NCI-H82 (cell line): ENCODE measurements at places on chromosomes 7 and 10.

DNA sequence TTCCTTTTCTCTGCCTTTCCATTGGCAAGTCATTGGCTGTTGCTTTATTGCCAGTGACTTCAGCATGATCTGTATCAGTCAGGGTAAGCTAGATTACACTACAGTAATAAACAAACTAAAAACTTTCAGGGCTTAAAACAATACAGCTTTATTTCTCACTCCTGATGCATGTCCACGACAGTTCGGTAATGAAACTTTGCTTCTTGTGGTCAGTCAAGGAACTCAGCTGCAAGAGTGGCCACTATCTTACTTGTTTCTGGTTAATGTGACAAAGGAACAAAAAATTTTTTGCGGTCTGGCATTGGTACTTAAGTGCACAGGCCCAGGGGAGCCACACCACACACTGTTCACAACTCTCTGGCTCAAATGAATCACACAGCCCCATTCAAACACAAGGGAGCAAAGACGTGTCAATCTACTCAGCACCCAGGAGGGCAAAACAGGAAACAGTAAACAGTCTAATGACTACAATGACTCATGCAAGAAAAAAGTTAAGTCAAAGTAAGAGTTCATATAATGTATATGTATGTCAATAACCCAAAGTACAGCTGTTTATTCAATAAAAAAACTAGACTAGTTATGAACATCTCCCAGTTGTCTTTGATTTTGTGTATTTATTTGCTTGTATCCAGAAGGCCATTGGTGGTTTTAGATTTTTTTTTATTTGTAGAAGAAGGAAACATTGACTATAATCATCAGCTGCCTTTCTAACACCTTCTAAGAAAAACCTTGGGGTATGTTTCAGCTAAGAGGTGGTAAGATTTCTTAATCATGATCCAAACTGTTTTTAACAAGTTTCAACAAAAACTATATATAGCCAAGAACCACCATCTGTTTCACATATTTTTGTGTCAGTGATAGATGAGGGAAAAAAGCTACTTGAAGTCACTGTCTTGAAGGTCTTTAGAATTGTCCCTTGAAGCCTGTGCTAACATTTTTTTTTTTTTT is 134.4 kb upstream of the FAM3C start:
- DNase-seq: no peak

DNA sequence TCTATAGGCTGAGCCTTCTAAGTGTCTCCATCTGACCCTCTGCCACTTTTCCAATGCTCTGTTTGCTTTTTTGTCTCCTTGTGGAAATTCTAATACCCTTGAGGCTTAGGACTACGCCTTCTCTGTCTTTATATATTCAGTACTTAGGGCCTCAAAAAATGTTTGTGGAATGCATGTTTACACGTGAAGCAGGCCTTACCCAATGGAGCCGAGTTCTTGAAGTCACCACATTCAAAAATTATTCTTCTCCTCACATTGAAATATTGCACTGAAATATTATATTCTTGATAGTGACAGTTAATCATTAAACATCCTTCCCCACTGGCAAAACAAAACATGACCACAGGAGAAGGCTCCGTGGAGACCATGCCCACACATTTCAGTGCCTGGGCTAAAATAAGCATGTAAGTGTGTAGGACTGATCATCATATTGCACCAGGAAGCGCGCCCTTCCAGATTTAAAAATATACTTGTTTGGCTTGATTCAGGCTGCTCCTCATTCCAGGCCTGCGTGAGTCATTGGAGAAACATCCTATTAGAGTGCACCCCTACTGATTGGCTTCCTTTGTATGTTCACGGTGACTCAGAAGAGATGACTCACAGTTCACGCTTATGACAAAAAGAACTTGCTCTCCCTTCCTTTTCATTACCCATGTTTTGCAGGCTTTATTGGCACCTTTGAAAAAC is 307.4 kb upstream of the AOAH start:
- no peak for DNase-seq

- DNase-seq: no peak
These were observed 32.1 kb downstream of the VWC2 start for GRCh38 chr7:49805371-49806007.

- no peak for DNase-seq
These were observed 91.4 kb upstream of the KLF6 start for GRCh38 chr10:3876350-3876962.

- DNase-seq: peak; percentile 61
These were observed 655.6 kb downstream of the LRMDA start for GRCh38 chr10:76086761-76087639.

DNA sequence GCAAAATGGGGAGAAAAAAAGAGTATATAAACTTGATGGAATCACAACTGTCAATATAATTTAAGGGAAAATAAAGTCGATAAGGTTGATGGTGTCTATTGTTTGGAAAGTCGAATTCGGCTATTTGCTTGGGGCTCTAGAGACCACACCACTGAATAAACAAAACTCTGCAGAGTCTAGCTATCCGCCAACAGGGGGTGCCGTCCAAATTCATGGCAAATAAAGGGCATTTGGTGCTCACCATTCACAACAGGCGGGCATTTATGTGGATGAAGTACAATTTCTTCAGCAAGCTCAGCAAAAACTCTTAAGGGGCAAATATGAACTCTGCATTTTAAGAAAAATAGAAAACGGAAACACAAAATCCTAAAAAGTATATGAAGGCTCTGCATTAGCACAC is 23.3 kb downstream of the CD36 start:
- peak; percentile 32 for DNase-seq

DNA sequence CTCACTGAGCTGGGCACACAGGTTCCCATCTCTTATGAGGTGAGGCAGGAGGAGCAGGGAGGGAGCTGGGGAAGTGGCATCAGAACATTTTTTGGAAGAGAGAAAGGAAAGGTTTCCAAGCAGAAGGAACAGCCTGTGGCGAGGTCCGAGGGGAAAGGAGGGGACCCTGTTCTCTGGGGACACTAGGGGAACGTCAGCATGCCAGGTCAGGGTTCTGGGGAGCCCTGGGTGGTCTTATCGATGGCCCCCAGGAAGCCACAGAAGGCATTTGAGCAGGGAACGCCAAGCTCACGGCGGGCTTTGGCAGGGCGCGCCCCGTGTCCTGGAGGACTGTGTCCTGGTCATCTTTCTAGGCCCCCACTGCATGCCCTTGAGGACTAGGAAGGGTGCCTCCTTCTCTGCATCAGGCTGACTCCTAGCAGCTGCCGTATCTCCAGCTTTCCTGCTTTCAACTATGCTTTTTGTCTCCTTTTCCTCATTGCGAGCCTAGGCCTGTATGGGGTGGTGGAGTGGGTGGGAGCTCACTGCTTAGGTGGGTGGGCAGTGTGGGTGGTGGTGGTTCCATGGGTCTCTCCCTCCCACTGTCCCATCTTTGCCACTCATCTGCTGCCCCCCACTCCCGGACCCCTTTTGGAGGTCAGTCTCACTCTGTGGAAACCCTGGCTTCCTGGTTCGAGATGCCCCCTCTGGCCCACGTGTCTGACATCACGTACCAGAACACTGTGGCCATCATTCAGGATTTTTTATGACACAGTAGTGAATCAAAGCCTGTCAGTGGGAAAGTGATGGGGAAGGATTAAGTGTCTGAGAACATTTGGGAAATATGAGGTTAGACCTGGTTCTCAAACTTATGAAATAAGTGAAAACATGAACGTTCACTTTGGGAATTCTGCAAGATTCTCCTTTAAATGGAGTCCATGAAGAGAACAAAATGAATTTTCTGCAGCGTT is 89.1 kb downstream of the CUX1 start:
- DNase-seq: no peak

- no peak for DNase-seq
These were observed 25.5 kb upstream of the NKX2-3 start for GRCh38 chr10:99507265-99507664.

DNA sequence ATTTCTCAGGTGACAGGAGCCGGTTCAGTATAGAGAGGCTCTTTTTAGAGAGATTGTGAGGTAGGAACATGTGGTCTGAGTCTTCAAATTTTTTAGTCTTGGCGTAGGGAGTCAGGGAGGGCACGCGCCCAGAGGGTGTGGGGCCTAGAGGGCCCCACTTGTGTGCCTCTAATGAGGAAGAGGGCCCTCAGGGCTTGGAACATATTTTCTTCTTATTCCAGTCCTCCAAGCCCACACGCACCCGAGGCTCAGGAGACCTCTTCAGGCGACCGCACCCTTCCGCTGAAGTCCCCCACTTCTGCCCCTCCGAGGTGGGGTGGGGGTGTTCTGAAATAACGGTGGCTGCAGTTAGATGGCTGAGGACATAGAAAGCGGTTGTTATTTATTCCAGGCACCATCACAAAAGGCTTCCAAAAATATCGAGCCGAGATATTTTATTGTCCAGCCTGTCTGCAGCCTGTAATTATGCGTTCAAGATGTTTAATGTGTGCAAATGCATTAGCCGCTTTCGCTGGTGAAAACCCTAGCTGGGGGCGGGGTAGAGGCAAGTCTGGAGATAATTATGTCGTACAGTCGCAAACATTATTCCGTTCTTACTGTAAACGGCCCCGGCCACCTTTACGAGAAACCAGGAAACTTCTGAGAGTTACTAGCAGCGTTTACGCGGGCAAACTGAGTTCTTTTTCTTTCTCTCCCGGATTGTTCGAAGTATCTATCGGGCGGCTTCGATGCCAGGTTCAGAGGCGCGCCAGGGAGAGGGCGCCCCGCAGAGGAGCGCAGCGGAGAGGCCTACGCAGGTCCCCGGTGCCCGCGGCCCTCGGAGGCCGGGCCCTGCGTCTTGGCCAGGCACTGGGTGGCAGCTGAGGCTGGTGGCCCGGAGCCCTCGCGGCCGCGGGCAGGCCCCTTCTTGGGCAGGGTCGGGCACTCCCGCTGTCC is 12.9 kb upstream of the HOXA13 start:
- DNase-seq: no peak

GRCh38 chr7:121831351-121831750 is 41.6 kb upstream of the PTPRZ1 start:
- DNase-seq: no peak

- DNase-seq: no peak
These were observed 726.4 kb downstream of the KCNMA1 start for GRCh38 chr10:76911184-76911583.

DNA sequence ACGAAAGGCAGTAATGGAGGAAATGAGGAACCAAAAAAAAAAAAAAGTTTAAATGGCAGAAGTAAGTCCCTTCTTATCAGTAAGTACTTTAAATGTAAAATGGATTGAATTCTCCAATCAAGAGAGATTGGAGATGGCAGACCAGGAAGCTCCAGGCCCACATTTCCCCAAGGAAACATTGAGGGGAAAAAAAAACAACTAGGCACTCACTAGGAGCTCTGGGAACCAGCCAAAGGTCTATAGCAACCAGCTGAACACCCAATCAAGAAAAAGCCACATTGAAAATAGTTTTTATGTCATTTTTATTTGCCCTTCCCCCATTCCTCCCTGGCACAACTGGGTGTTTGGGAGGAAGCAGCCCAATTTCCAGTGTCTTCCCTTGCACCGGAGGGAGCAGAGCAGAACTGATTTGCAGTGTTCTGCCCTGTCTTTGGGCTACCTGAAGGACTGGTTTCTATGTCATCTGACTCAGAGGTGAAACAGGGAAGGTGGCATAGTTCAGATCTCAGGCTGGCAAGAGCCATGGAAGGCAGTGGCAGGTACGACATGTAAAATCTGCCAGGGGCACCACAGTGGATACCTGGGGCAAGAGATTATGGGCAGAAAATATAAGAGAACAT is 121.9 kb downstream of the SMURF1 start:
- DNase-seq: no peak

- no peak for DNase-seq
These were observed 14.5 kb upstream of the CROT start for GRCh38 chr7:87330942-87331341.

GRCh38 chr7:129607471-129608120 is 3.9 kb upstream of the NRF1 start:
- peak; percentile 65 for DNase-seq

DNA sequence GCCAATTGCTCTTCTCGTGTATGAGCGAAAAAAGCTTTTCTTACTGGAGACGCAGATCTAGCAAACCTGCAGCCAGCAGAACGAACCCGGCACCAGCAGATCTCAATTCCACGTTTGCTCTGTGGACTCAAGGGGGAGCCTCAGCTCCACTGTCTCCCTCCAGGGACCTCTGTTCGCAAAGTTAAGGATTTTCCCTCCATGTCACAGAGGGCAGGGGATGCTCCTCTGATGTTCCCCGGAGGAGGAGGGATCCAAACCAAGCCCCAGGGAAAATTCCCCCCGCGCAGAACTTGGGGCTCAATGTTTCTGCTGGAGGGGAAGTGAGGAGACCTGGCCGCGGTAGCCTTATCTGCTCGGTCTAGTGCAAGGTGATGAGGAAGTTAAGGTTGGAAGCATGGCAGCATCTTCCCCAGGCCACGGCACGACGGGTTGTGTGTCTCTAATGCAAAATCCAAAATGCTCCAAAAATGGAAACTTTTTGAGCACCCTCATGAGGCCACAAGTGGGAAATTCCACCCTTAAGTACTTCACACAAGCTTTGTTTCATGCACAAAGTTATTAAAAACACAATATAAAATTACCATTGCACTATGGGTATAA is 9.0 kb downstream of the IQCE start:
- DNase-seq: peak; percentile 57

DNA sequence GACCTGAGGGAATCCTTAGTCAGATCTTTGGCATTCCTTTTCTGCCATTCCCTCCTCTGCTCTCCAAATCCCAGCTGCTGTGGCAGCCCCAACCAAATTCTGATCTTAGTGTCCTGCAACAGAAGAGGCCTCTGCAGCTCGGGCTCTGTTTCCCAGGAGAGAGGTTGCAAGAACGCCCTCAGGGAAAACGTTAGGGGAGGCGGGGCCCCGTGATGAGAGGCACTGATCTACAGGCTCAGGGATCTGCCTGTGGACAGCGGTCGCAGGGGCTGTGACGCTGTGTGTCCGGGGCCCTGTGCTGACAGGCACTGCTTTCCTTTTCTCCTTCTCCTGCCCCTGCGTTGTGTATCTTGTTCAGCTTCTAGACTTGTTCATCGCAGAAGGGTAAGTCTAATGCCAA is 57.3 kb upstream of the DPYSL4 start:
- no peak for DNase-seq

DNA sequence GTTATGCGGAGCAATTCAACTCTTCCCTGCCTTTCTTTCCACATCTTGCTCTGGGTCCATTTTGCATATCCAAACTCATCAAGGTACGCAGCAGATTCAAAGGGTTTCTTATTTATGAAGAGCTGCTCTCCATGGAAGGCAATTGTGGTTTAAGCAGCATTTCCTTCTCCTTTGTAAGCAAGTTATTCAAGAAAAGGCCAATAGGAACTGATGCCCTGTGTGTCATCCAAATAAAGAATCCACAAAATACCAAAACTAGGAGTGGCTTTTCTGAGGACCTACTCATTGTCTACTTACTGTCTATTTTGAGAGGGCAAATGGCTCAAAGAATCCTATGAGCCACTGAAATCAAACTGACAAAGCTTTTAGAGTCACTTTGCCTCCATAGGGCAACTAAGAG is 253.1 kb downstream of the PTEN start:
- DNase-seq: no peak

GRCh38 chr10:63494951-63495350 is 26.2 kb upstream of the REEP3 start:
- DNase-seq: no peak

GRCh38 chr7:28530175-28530802 is 118.0 kb downstream of the CREB5 start:
- no peak for DNase-seq

DNA sequence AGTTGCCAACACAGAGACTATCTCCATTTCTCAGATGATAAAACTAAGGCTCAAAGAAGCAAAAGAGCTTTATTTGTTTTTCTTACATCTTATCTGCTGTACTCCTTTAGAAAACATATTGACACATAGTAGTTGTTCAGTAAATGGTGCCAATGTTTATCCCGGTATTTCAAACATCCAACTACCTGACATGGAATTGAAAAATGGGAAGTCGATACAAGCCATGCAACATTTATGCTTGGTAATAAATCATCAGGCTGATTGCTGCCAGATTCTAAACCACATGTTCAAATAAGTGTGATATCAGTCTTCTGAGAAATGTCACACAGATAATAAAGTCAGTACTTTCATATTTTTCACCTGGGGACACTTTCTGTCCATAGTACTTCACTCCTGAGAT is 65.8 kb upstream of the C10orf120 start:
- no peak for DNase-seq
